ENCODE measurements at places on chromosomes 1 and 21.

GRCh38 chr1:200767321-200767720, 28.6 kb downstream of the CAMSAP2 start:
- DNase-seq = no peak

DNA sequence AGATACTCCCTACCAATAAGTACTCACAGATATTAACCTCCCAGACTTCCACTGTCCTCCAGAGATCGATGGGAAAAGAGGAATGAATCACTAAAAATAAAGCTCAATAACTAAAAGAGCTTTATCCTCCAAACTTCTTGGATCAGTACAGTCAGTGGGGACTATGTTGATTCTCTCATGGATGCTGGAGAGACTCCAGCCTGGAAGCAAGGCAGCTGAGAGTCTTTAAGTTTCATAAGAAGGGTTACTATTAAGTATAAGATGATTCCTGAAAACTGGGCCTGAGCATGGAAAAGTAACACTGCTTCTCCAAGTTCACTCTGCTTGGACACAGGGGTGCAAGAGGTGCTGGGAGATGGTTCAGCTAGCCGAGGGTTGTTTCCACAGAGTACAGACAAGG, 6.2 kb upstream of the DDR2 start:
- DNase-seq = no peak

GRCh38 chr1:37069406-37069805, 35.1 kb upstream of the GRIK3 start:
- DNase-seq = no peak

DNA sequence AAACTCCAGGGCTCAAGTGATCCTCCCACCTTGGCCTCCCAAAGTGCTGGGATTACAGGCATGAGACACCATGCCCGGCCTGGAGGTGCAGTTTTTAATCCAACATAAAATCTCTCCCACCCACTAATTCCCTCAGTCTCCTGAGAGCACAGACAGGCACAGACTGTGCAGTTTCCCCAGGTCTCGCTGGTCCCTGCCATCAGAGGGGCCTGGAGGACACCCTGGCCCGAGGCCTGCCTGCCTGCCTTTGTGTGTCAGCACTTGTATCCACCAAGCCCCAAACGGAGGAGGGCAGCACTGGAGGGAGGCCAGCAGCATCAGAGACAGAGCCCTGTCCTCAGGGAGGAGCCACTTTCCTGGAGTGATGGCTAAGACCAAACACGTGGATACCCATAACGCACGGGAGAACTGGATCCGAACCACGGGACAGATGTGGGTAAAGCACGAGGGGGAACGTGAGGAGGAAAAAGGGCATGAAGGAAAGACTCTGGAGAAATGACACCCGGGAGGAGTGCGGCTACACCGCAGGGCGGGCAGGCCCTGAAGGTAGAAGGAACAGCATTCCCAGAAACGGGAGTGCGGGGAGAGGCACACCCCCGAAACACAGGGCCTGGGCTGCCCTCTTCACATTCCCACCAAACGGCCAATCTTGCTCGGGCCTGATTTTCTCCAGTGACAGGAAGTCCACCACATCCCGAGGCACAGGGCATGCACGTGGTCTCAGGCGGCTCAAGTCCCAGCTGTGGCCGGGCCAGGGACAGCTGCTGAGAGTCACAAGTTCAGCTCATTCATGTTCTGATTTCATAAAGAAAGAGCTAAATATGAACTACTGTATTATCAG, 29.7 kb downstream of the NPHP4 start:
- DNase-seq = no peak

DNA sequence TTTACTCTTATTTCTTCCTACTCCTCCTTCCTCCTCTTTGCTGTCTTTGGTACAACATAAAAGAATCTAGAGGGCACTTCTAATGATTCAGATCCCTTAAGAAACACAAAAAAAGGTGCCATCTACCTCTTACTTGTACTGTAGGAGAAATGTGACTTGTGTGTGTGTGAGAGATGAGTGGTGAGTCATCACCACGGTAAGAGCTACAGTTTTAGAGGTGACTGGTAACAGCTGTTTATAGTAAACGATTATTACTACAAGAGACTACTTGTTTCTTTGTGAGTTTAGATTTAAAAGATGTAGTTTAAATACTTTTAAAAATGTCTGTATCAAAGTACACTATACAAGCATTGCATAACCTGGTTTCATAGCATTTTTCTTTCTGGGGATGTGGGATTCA, 40.4 kb downstream of the SLC35D1 start:
- DNase-seq = no peak

GRCh38 chr21:33108228-33108627, 38.3 kb downstream of the OLIG1 start:
- no peak for DNase-seq

DNA sequence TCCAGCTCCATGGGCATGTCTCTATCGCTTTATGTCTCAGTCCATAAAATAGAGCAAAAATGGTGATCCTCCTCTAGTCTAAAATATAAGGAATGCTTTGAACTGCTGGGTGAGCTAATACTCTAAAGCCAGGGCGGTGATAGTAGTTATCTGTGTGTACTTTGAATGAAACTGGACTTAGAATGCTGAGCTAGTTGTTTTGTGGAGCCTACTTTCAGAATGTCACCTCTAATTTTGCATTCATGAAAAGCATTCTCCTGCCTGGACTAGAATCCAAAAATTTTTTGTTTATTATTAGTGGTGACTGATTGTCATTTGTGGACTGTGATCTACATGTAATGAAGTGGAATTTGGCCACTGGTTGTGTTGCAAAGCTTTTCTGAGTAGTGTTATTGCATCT, 241.6 kb upstream of the C1orf105 start:
- DNase-seq = no peak

- no peak for DNase-seq
Observed at GRCh38 chr1:223772771-223773160, 60.4 kb downstream of the CAPN2 start.

- DNase-seq = no peak
Observed at GRCh38 chr1:96730574-96731298, 9.2 kb downstream of the PTBP2 start.

GRCh38 chr21:14251336-14251735, 35.4 kb downstream of the RBM11 start:
- no peak for DNase-seq

- DNase-seq = no peak
Observed at GRCh38 chr1:175733722-175734121, 9.7 kb downstream of the TNR start.

DNA sequence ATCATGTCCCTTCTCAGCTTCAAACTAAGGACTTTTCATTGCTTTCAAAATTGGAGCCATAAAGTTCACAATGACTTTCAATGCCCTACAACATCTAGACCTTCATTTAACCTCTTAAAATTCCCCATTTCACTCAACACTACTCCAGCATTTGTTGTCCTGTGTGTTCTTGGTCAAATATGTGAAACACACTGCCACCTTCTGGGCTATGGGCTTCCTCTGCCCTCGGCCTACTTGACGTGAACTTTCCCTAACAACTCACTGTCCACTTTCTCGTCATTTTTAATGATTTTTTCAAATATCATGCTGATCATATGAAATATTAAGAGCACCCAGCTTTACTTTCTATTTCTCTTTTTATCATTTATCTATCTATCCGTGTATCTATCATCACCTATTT, 2018.4 kb downstream of the NCAM2 start:
- DNase-seq = no peak

DNA sequence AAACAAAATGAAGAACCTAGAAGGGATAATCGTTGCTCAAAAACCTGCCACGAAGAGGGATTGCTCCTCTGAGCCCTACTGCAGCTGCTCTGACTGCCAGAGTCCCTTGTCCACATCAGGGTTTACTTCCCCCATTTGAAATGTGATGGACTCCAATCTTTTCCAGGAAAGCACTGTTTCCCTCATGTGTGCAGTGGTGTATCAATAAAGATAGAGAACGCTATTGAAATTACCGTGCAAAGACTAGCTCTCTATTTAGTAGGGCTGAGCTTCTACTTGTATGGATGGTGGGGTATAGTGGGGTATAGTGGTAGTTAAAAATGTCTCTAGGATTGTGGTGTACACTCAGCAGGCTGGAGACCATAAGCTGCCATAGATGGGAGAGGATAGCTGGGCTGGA, 3.7 kb downstream of the TMCO2 start:
- DNase-seq = no peak

GRCh38 chr1:93459126-93459525, 11.2 kb downstream of the FNBP1L start:
- no peak for DNase-seq

GRCh38 chr1:69862906-69863305, 295.2 kb downstream of the LRRC7 start:
- DNase-seq = no peak
